Kidney tubule cell (primary cell): ENCODE measurements at places on chromosomes 3 and 15.

DNA sequence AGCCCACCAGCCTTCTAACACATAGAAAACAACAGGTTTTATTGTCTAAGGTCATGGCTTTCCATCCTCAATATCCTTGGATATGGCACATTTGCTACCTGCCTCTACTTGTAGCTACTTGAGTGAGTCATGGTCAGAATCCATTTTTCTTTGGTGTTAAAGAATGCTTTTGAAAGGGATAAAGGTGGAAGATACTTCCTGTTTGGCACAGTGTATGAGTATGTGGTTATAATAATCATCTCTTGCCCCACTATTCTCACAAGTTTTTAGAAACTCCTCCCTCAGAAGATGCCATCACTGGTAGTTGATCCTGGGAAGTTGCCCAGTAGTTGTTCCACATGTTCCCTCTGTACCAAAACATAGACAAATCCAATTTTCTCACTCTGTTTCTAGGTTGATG lies 508.6 kb upstream of the IL12A start:
- peak; percentile 31 for DNase-seq

DNA sequence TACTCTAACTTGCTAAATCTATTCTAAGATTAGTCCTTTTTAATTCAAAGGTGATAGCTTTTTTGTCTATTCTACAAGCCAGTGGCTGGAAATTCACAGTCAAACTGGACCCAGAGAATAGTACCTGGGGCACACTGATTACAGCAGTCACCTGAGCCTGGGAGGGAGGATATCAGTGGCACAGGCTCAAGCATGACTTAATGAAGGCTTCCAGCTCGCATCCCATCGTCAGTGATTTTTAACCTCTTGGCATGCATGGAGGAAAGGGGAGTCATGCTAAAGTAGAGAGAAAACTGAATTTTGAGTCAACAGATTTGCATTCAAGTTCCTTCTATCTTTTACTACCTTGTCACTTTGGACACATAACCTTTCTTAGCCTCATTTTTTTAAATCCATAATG lies 24.8 kb downstream of the GOLIM4 start:
- no peak for DNase-seq

DNA sequence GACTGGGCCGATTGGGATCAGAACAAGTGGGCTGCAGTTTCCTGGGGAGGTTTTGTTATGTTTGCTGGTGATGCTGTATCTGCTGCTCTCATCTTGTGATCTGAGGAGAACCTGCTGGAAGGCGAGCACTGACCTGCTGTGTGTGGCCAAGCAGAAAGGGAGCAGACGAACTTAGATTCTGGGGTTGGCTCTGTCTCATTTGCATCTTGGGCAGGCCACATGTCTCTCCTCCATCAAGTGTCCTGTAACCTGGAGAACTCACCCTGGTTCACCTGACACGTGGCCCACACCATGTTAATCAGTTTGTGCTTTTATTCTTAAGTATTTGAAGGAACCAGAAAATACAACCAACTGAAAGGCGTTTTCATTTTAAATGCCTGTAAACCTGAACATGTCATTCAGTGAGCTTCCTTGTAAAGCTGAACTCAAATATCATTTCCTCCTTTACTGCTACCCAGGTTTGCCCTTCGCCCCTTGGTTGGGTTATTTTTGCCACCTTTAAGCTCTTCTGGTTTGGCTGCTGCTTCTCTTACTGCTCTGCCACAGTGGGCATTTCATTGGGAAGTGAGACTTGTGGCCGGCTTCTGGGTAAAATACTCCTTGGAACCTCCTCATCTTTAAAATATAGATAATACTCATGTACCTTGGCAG lies 33.5 kb upstream of the TRAK1 start:
- no peak for DNase-seq

- DNase-seq = peak; percentile 11
Measured at GRCh38 chr3:85304360-85304964, 345.7 kb downstream of the CADM2 start.

GRCh38 chr3:17014709-17015108 lies 130.0 kb downstream of the PLCL2 start:
- no peak for DNase-seq

DNA sequence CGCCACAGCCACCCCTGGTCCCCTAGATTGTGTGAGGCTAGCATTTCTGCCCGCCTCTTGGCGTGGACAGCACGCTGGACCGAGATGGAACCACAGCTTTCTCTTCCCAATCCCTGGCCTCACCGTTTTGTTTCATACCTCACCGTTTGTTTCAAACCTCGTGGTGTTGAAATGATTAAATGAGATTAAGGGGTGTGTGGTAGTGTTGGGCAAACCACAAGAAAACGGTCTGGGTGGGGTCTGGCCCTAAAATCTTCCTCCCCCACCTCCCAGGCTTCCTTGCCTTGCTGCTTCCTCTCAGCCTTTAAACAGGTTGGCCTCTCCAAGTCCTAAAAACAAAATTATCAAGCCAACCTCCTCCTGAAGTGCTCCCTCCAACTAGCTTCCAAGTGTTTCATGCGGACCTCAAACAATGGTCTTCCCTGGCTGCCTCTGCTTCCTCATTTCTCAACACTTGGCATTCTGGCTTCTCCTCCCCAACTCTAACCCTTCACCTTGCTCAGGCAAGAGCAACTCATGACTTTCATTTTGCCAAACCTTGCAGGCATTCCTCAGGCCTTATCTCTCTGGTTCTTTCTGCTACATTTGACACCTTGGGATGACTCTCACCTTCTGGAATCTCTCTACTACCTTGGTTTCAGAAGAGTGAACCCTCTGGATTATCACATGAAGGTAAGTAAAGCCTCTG lies 1.4 kb upstream of the ATP13A3 start:
- peak; percentile 91 for DNase-seq

- no peak for DNase-seq
Measured at GRCh38 chr3:4061195-4061594, 242.0 kb upstream of the SETMAR start.

DNA sequence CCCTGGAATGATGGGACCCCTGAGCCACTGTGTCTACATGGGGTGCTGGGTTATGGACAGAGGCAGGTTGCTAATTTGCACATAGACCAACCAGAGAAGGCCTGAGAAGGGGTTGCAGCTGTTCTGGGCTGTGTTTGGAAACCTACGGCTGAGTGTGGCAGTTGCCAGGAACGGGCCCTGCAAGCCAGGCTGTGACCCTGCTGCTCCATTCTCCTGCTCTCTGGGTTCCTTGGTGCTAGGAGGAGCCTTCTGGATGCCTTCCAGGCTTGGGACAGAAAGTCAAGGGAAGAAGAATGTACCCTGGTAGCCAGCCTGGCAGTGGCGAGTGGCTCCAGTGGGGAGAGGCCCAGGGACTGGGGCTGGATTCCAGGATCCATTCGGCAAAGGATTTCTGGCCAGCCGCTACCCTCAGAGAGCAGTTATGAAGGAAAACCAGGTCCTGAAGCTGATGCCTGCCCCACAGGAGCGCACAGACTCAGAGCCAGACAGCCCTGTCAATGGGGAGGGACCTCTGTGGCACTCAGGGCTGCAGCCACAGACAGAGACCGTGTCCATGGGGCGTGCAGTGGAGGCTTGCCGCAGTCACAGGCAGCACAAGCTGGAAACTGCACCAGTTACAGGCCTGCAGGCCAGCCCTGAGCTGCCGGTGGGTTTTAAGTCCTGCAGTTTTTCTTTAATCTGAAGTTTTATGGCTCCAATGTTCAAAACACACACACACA lies 55.1 kb upstream of the ACAD9 start:
- no peak for DNase-seq

DNA sequence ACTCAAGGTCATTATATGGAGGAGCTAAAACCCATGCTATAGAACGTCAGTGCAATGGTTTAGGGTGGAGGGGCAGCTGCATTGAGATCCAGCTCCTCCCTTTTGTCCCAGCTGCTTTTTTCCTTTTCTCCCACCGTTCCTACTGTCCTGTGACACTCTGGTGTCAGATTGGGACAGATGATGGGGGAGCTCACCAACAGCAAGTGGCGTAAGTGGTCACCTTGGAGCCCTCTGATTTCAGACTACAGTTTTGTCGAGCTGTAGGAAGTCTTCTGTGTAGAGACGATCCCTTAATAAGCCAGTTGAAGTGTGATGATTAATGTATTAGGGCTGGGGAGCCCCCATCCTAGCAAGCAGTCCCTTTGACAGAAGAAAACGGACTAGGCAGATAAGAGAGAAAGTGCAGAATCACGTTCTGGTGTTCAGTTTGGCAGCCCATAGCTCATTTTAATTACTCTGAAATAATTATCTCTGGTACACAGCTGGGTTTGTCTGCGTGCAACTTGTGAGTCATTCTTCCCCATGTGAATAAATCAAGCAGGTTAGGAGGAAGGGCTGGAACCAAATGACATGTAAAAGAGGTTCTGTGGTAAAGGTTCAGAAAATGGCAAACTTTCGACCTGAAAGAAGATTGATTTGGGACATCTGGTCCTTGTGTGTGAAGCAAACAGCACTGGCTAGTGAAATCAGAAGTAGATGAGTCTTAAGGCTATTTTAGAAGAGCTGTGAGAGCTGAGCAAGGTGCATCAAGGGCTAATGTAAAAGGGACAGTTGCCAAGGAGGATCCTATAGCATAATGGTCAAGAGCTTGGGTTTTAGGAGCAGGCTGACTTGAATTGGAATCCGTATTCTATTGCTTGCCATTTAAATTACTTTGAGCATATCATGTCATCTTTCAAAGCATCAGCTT lies 241.4 kb downstream of the EDEM1 start:
- peak; percentile 11 for DNase-seq

DNA sequence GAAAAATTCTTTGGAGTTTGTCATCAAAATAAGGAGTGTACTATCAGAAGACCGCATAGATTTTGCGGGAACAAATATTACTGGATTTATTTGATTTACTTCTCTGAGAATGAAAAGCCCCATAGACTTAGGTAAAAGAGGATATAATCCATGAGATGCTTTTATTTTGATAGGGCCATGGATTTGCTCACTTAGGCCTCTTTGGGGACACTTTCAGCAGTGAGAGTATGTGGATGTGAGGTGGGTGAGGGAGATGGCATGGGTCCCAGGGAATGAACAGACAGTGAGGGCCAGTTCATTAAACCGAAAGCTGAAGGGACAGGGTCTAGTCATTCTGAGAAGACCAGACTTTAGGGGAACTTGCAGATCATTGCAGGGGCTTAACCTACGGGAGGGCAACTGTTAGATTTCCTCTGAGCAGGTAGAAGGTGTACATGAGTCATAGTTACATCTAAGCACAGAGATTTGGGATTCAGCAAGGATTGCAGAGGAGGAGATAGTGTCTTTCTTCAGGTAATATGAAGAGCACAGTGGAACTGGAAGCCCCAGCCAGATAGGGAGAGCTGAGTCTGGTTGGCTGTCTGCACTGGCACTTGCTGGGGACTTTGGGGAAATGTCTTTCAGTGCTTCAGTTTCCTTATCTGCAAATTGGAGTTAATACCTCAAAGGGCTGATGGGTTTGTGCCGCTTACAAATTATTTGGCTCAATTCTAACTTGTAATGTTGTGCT lies 30.8 kb downstream of the SH3GL3 start:
- DNase-seq = no peak

GRCh38 chr15:98421419-98422129 lies 226.8 kb upstream of the IGF1R start:
- peak; percentile 67 for DNase-seq

DNA sequence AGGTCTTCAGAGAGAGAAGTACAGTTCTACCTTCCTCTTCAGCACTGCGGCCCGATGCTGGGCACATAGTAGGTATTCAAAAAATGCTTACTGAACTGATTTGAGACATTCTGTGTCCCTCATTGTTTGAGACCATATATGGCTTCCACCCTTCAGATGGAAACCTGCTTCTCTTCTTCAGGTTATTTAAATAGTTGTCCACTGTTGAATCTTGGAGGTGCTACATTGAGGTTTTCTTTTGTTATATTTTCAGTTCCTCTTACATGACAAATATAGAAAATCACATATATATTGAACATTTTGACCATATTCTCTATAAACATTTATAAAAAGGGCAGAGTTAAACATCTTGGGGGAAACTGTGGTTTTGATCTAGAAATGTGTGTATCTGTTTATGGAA lies 200.2 kb upstream of the LRRC3B start:
- DNase-seq = no peak

DNA sequence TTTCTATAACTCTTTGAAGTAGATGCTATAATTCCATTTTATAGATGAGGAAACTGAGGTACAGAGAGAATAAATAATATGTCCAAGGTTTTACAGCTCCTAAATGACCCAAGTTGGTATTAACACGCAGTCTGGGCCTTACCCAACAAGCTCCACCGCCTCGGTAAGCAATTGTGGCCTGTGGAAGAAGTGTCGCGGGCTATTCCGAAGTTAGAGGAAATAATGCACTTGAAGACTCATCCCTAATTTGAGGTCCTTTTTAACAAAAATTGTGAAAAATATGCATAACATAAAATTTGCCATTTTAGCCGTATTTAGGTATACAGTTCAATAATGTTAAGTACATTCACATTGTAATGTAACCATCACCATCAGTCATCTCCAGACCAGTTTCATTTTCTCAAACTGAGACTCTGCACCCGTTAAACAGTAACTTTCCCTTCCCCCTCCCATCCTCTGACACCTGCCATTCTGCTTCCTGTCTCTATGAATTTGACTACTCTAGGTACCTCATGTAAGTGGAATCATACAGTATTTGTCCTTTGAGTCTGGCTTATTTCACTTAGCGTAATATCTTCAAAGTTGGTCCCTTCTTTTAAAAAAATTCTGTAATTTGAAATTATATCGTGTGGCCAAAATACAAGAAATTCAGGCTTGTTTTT lies 18.2 kb downstream of the IDH3A start:
- DNase-seq = peak; percentile 16
